Thoracic aorta endothelial cell (primary cell): ENCODE measurements at places on chromosomes 3 and 15. TPM values are rescaled to one million over a fixed set of nuclear protein-coding genes. Genes with fewer than 3 reads are reported as not detected.

The AP3B2 gene
- not detected in 2 replicates for total RNA-seq

The CADM2 gene
- 0.07 TPM in 1 of 2 replicates, not detected in the other for total RNA-seq

The CLDN16 gene
- not detected in 2 replicates for total RNA-seq

The TRMT10C gene
- total RNA-seq = 48.5 and 50.9 TPM in 2 replicates

The ATP13A5 gene
- total RNA-seq = not detected in 2 replicates

The BFSP2 gene
- total RNA-seq = not detected in 2 replicates

The IRAK2 gene
- 22.1 and 24.8 TPM in 2 replicates for total RNA-seq

The EPHB1 gene
- total RNA-seq = 0.53 and 0.79 TPM in 2 replicates

The SLCO2A1 gene
- 0.93 and 2.2 TPM in 2 replicates for total RNA-seq

The TGM4 gene
- 0.07 and 0.13 TPM in 2 replicates for total RNA-seq

The KLHL6 gene
- total RNA-seq = 15.7 and 23.4 TPM in 2 replicates

The COL6A5 gene
- total RNA-seq = not detected in 2 replicates
